ENCODE measurements at places on chromosomes 2 and 18.
A peak's percentile ranks its signal among the peaks of the same experiment; 100 is the strongest.

GRCh38 chr2:33110461-33110860, 163.7 kb downstream of the LTBP1 start:
- no peak for DNase-seq

DNA sequence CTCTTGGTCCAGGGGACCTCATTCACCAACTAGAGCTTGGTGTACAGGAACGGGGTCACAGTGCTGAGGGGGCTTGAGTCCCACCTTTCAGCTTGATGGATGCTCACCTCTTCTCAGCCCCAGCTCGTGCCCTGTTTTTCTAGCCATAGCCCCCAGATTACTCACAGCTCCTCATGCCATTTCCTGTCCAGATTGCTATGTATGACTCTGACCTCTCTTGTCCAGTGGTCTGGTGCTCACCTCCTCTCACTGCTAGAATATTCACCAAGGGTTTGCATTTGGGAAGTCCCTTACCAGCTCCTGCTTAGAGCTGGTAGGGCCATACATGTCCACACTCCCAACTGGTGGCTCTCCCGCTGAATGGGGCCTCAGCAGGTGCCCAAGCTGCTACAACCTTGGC, 5.9 kb downstream of the LBX2 start:
- DNase-seq: no peak

DNA sequence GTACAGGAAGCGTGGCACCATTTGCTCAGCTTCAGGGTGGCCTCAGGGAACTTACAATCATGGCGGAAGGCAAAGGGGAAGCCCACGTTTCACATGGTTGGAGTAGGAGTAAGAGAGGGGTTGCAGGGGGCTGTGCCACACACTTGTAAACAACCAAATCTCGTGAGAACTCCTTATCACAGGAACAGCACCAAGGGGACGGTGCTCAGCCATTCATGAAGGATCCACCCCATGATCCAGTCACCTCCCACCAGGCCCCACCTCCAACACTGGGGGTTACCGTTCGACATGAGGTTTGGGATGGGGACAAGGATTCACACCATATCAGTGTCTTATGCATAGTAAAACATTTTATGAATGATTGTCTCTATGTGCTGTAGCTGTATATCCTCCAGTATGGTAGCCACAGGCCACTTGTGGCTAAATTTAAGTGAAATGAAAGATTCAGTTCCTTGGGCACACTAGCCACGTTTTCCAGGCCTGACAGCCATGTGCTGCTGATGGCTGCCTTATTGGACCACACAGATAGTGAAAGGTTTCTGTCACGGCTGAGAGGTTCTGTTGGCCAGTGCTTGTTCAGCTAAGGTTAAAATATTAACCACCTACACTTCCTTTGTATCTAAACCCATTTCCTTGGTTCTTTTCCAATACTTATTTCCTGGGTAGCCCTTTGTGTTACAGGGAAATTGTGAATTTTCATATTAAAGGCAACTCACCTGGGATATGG, 77.3 kb downstream of the AGAP1 start:
- DNase-seq: no peak

DNA sequence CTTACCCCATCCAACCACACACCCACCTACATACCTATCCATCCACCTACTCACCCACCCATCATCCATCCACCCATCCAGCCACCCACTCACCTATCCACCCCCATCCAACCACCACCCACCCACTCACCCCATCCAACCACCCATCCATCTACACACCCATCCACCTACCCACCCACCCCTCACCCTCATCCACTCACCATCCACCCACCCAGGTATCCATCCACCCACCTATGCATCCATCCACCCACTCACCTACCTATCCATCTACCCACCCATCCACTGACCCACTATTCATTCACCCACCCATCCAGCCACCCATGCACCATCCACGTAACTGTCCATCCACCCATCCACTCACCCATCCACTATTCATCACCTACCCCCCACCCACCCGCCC, 194.8 kb downstream of the EIPR1 start:
- no peak for DNase-seq

DNA sequence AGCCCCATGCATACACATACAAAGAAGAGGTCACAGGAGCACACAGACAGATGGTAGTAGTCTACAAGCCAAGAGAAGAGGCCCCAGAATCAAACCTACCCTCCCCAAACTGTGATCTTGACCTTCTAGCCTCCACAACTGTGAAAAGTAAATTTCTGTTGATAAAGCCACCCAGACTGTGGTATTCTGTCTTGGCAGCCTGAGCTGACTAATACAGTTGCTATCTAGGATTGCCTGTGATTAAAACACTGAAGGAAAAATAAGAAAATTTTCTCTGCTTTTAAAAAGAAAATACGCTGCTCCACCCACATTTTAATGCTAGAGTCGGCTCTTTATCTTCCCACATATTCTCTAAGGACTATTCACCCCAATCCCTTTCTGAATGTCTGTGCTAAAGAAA, 143.7 kb upstream of the TMEM200C start:
- DNase-seq: no peak

DNA sequence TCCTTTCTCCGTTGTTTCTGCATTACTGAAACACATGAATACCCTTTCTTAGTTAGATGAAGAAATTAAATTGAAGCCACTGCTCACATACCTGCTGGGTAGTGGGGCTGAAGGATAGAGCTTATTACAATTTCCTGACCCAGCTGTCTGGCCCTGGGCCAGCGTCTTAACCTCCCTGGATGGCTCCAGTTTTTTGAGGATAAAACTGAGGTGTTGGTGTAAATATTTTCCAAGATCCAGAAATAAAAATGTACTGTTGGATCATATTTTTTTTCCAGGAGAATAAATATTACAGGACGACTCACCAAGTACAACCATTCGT, 3.5 kb downstream of the RNF144A start:
- no peak for DNase-seq

DNA sequence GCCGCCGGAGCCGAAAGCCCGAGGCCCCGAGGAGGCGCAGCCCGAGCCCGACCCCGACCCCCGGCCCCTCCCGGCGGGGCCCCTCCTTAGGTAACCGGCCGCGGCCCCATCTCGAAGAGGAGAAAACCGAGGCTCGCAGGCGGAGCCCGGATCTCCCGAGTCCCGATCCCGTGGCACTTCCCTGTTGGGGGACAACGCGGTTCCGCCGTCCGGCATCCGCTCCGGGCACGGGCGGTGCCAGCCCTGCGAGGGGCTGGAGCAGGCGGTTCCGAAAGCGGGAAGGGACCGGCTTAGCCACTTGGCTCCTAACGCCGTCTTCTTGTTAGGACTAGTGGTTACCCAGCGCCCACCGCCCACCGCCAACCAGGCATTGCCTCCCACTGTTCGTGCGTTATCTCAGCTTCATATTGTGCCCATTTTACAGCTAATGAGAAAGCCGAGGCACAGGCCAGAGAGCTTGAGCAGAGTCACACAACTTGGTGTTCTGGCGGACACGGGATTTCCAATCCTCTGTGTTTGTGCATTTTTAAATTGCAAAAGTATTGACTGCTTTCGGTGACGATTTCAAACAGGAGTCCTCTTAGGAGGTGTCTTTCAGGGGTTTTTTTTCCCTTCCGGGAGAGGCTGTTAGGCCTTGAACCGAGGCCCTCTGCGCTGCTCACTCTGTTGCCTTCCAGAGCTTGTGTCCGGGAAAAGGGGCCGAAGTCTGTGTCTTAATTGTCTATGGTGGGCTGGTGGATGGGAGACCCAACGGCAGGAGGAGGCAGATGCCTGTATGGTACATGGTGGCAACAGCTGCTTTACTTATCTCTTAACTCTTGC, 562 bp downstream of the CENPA start:
- DNase-seq: no peak

DNA sequence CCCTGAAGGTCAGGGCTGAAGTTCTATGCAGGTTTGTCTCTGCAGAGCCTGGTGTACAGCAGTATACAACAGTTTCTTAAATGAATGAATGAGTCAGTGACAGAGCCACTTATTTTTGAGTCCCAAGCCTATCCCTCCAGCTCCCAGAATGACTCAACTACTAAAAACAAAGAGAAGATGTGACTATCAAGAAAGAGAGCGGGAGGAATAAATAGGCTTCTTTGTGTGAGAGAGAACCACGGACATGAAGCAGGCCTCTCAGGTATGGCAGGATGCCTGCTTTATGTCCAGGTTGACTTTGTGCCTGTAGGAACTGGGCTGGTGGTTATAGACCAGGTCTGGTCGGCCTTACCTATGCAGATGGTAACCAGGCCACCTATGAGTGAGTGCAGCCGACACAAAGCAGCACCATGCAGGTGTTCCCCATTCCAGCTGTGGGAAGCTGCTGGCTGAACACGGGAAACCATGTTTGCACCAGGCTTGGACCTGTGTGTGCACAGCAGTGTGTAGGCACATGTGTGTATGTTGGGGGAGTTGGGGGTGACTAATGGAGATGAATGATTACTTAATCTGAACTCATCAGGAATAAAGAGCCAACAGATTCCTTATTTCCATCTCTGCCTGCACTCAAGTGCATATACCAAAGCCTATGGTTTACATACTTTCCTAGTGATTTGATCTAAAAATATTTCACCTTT, 171.0 kb downstream of the OSR1 start:
- DNase-seq: no peak

DNA sequence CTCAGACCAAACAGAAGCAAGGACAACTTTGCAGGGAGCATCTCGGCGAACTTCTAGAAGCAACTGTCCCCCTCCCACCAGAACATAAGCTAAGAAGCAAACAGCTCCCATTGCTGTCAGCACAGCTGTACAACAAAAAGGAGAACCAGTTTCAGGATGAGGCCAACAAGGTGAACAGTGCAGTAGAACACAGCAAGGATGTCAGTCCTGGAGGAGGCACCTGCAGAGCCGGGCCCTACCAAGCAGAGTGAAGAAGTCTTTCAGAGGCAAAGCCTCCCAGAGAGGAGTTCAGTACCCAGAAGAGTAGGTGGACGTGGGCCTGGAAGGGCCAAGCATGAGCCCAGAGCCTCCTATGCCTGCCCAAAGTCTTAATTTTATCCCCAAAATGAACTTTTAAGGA, 1.0 kb downstream of the PASK start:
- DNase-seq: no peak

DNA sequence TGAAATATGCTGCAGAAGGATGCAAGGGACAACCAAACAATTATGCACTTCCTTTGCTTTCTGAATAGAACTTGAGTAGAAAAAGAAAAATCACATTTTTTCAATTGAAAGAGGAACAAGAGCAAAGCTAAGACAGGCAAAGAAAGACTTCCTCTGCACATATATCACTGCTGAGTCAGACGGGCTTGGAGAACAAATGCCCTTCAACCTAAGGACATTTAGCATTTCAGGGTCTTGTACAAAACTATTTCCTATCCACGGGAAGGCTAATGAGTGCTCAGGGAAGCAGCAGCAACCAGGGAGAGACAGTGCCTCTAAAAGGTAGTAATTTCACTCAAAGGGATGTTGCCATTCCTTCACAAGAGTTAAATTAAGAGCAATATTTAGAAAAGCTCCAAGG, 570.0 kb upstream of the GCFC2 start:
- DNase-seq: no peak

- no peak for DNase-seq
Measured at GRCh38 chr2:171383134-171383533, 50.7 kb downstream of the METTL8 start.

GRCh38 chr2:55966401-55967118, 43.0 kb upstream of the EFEMP1 start:
- DNase-seq: no peak

DNA sequence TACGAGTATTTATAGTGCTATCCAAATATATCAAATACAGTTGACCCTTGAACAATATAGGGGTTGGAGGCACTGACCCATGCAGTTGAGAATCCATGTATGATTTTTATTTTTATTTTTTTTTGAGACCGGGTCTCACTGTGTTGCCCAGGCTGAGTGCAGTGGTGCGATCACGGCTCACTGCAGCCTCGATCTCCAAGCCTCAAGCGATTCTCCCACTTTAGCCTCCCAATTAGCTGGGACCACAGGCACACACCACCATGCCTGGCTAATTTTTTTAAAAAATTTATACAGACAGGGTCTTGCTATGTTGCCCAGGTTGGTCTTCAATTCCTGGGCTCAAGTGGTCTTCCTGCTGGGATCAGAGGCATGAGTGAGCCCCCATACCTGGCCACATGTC, 70.6 kb downstream of the GORASP2 start:
- DNase-seq: no peak

DNA sequence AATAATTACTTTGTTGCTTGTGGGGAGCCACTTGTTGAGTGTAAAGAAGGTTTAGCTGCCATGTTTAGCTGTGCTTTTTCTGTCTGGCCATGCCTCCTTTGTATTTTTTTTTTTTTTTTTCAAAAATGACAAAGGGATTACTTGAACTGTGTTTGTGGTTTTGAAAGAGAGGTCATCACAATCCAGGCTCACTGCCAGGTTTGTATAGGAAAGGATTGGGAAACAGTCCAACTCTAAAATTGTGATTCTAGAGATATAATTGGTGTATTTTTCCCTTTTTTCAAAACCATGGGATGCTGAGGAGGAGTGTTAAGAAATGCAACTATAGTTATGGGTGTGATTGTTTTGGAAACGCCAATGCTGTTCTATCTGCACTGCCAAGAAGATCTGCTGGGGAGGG, 4.3 kb downstream of the ITPRIPL1 start:
- DNase-seq: no peak

DNA sequence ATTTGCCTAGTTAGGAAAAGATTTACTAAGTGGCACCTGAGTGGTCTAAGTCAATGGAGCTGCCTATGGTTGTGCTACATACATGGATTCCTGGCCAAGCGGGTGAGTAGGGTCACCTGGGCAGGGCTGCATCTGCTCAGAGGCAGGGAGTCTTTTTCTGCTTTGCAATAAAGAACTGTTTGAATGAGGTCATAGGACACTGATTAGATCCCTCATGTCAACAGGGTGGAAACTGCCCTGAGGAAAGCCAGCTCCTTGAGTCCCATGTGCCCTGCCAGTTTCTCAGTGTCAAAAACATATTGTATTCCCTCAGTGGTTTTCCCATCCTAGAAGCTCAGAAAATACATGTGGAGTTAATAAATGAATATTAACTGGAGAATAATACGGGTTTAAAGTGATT, 4.6 kb downstream of the LAMA3 start:
- no peak for DNase-seq

GRCh38 chr18:7393080-7393479, 162.2 kb downstream of the LRRC30 start:
- DNase-seq: no peak

- no peak for DNase-seq
Measured at GRCh38 chr2:127872354-127872753, 13.4 kb downstream of the AMMECR1L start.

DNA sequence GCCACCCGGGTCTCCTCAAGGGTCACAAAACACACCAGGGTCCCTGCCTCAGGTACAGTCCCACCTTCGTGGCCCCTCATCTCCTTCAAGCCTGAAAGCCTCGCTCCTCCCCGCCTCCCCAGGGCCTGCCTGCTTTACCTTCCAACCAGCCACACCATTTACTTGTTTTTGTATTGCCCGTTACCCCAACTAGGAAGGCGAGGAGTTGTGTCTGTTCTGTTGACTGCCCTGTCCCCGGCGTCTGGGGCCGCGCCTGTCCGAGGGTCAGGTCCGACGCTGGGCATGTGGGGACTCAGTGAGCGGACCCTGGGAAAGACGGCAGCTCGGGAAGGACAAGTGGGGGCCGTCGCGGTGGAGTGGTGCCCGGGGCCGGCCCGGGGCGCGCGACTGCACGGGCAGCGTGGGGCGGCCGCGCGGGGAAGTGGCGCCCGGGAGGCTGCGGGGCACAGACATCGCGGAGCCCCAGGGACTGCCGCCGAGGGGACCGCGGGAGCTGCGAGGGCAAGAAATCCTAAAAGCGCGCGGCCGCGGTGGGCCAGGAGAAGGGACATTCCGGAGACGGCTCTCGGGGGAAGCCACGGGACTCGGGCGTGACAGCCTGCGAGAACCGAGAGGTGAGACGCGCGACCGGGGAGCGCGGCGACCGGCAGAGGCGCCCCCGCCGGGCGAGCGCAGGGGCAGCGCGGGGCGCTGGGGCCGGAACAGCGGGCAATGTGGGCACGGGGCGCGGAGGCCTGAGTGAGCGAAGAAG, 797 bp upstream of the GRHL1 start:
- peak; percentile 38 for DNase-seq
